ENCODE measurements at places on chromosomes 2 and 18.

DNA sequence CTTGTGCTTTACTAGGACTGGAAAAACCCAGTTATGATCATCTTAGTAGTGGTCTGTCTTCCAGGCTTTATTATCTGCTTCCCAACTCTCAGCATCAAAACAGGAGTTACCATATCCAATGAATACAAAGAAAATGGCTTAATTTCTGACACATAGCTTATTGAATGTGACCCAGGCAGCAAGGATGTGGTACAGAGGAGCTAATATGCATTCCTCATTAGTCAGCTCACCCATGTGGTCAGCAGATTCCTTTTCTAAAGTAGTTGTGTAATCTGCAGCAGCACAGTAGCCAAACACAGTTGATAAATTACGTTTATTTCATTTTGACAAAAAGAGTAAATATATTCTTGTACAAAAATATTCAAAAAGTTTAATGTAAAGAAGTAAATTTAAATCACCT lies 43.6 kb downstream of the TSPYL6 start:
- peak; percentile 89 for DNase-seq

GRCh38 chr18:61569176-61569892 lies 236.1 kb downstream of the CDH20 start:
- DNase-seq: peak; percentile 70

GRCh38 chr2:62431512-62431911 lies 74.5 kb downstream of the TMEM17 start:
- no peak for DNase-seq

DNA sequence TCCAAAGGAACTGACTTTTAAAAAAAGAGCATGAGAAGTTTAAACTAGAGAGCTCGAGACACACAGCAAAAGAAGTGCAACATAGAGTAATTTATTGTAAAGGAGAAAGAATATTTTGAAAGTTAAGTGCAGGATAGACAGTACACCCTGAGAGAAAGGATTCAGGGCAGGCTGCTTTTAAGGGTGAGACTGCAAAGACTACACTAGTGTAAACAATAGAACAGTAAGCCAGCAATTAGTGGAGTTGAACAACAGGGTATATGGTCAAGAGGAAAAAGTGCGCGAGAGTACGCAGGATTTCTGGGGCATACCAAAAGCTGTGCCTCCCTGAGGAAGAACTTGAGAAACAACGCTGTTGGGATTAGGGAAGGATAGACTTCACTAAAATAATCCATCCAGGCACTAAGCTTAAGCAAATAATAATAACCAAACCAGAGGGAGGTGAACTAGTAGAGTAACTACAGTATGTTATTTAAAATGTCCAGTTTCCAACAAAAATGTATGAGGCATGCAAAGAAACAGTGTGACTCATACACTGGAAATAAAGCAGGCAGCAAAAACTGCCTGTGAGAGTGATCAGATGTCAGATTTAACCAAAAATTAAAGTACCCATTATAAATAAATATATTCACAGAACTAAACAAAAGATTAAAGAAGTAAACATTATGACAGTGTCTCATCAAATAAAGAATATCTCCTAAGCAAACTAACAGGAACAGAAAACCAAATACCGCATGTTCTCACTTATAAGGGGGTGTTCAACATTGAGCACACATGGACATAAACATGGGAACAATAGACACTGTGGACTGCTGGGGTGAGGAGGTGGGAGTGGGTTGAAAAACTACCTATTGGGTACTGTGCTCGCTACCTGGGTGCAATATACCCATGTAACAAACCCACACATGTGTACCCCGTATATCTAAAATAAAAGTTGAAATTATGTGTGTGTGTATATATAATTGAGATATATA lies 40.5 kb upstream of the EMILIN2 start:
- peak; percentile 22 for DNase-seq

- DNase-seq: no peak
Measured at GRCh38 chr2:132725748-132726147, 55.7 kb upstream of the LYPD1 start.
